ENCODE measurements at places on chromosomes 1 and 21.
A peak's percentile ranks its signal among the peaks of the same experiment; 100 is the strongest.

GRCh38 chr21:32372755-32373154, 20.1 kb downstream of the URB1 start:
- DNase-seq: no peak

DNA sequence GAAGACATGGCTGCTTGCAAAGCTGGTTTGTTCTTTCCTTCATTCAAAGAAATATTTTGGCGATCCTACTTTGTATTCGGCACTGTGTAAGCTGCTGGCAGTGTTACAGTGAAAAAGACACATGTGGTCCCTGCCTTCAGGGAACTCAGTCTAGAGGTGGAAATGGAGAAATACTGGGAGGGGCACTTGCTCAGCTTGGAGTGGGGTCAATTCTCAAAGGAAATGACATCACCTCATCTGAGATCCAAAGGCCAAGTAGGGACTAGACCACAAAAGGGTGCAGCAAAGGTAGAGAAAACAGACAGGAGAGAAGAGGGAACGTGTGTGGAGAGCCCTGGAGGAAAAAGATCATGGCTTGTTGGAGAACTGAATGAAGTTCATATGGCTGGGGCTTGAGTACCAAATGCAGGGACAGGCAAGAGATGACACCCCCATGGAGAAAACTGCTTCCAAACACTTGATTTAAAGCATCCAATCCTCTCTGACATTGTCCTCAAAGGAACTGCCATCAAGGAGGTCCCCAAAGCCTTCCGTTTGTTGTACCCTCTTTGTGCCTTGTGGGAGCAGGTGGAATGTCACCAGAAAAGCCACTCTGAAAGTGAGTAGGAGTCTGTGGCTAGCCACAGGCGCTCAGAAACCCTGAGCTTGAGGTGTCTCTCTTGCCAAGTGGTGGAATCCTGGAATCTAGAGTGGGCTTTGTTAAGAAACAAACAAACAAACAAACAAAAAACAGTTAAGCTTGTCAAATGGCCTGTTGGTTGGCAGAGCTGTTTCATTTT, 48.3 kb upstream of the TDRD10 start:
- no peak for DNase-seq

DNA sequence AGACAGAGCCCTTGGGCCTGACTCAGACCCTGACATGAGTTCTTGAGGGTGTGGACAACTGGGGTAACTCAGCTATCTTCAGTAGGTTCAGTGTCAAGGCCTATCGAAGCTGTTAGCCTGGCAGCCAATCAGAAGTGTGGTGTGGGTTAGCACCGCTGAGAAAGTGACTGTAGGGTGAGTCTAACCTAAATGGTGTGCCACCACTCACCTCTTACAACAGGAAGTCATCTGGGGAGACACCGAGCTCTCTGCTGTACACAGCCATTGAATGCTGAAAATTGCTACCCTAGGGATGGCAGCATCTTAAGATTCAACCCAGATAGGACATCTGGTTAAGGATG, 44.6 kb downstream of the RASSF5 start:
- DNase-seq: no peak

DNA sequence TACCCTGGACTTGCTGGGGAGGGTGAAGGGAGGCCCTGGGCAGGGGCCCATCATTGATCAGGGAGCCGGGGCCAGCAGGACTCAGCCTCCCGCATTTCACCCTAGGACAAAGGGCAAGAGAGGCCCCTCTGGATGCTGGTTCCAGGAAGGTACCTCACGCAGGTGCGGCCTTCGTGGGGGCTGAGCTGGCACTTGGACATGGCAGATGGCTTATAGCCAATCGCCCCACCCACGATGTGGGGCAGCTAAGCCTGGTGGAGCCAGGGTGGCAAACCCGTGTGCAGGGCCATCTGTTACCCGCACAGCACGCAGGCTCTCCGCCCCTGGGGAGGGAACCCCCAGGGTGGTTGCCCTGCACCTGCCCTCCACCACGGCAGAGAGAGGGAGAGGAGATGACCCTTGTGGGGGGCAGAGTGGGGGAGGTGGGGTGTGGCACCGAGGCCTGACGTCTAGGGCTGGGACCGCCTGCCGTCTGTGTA, 2.5 kb downstream of the TFF3 start:
- peak; percentile 76 for DNase-seq

DNA sequence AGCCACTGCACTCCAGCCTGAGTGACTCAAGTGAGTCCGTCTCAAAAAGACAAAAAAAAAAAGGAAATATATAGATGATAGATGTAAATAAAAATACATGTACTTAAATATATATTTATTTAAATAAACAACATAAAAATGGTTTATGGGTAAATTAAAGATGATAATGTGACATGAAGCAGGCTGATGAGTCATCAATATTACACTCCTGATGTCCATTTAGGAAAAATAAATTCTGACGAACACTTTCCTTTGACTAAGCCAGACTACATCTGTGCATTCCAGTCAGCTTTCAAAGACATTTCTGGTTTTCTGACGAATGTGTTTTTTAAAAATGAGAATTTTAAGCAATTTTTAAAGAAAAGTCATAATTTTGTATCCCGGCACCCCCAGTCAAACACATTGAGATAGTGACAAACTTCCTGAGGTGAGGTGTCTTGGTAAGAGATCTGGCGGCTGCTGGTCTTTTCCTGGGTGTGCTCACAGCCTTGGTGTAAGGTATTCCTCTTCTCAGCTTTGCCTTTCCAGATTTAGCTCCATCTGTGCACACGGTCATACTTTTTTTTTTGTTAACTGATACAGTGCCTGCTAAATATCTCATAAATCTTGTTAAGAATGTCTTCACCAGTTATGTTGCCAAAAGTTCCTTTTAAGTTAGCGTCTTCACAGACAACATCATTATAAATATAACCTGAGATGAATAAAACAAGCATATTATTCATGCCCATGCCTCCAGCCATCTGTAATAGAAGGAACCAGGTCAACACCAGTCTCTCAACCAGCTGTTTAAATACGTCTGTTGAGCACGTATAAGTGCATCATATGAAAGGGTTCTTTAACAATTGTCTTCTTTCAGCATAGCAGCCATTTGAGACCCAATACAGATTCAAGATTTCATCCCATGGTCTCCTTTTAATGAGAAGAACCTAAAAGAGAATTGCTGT, 214.5 kb upstream of the PLD5 start:
- DNase-seq: no peak

DNA sequence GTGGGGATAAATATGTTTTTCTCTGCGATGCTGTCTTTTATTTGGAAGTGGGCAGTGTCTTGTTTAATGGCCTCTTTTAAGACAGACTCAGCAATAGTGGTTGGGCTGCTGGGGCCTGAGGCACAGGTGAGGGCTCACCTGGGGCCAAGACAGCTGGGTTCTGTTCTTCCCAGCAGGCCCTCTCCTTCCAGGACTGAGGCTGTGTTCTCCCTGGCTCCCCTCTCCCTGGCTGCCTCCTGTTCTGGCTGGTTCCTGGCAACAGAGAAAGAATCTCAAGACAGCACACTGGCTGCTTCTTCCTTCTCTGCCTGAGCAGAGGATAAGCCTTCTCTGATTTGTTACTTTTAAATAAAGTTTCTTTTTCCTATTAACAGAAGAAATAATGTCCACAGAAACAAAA, 7.4 kb upstream of the GRHL3 start:
- no peak for DNase-seq

DNA sequence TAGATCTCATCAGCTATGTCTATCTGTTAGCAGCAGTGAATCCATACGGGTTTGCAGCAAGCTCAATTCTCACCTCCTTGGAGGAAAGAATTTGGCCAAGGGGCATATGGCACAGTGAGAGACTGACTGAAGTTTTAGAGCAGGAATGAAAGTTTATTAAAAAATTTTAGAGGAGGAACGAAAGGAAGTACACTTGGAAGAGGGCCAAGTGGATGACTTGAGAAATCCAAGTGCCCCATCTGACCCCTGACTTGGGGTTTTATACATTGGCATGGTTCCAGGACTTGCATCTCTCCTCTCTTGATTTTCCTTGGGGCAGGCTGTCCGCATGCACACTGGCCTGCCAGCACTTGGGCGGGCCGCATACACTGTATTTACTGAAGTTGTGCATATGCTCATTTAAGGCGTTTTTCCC, 9.2 kb upstream of the OSBPL9 start:
- DNase-seq: no peak

DNA sequence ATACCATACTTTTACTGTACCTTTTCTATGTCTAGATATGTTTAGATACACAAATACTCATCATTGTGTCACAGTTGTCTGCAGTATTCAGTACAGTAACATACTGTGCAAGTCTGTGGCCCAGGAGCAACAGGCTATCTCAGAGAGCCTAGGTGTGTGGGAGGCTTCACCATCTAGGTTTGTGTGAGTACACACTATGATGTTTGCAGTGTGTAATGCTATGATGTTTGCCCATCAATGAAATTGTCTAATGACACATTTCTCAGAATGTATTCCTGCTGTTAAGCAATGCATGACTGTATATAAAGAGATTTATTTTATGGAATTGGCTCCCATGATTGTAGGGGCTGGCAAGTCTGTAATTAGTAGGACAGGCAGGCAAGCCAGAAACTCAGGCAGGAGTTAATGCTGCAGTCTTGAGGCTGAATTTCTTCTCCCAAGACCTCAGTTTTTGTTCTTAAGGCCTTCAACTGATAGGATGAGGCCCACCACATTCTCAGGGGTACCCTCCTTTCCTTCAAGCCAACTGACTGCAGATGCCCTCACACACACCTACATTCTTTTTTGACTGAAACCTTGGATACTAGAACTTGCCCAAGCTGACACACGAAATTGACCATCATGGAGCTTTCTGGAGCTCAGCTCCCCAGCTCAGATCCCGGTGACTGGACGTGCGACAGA, 7.7 kb upstream of the AGTRAP start:
- DNase-seq: no peak

GRCh38 chr1:180917306-180918065, 4.8 kb downstream of the KIAA1614 start:
- no peak for DNase-seq

- peak; percentile 10 for DNase-seq
Measured at GRCh38 chr21:29318354-29318753, 19.6 kb downstream of the BACH1 start.

DNA sequence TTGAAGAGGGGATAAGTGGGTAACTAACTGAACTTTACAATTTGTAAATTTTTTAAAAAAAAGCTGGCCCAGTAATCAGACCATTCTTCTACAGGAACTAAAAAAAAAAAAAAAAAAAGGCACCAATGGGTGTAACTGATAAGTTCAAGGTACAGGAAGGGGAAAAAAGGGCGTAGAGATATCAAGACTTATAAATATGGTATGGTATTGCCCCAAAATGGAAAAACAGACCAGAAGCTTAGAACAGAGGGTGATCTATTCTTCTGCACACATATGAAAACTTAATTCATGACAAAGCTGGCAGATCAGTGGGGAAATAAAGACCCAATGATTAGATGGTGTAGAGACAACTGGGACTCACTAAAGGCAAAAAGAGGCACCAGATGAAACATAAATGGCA, 58.9 kb downstream of the LHX4 start:
- DNase-seq: no peak

GRCh38 chr1:221933814-221934213, 191.9 kb upstream of the DUSP10 start:
- no peak for DNase-seq

- peak; percentile 93 for DNase-seq
Measured at GRCh38 chr21:42063191-42063570, 7.9 kb upstream of the UMODL1 start.

GRCh38 chr1:178751046-178751445, 26.0 kb downstream of the RALGPS2 start:
- DNase-seq: no peak

- DNase-seq: no peak
Measured at GRCh38 chr1:211132721-211133392, 1.1 kb downstream of the KCNH1 start.

DNA sequence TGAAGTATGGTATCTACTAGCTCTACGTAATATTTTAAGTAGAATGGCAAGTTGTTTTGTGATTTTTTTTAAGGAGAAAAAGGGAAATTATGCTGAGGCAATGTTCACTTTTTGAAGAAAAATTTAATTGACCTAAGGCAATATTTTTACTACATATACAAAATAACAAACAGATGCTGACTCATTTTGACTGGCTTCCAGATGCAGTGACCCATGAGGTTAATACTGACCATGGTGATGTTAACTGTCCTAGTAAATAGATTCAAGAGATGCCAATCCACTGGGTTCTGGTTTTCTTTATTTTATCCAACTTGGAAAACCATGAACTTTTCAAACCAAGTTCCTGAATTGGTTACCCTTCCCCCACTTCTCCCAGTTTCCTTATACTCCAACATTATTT, 154.9 kb downstream of the CRB1 start:
- no peak for DNase-seq

DNA sequence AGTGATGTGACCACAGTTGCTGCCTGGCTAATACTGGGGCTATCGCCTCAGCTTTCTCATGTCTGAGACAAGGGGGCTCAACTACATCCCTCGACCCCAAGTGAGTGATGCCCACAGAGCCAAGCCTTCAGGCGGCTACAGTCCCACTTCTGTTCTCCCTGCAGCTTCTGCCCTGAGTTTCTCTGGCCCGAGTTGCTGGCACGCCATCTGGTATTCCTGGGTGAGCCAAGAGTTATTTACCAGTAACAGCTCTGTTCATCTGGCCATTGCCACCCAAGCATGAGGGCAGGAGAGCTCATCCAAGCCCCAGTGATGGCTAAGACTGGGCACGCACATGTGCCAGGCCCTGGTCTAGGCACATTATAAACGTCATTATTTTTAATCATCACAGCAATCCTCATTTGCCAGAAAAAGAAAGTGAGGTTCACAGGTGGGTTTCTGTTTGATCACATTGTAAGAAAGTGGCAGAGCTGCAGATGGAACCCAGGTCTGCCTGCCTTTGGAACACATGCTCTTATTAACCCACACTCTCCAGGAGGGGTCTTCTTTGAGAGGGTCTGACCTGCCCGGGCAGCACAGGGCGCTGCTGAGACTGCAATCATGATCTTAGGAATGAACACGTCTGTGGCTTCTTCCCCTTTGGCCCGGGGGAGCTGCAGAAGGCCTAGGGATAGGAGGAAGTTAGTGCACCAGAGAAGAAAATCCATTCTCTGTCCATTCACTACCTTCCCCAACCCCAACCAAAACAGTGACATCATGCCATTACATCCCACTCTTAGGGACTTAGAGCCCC, 27.5 kb downstream of the KCND3 start:
- DNase-seq: no peak

GRCh38 chr1:174274452-174274851, 115.1 kb downstream of the RABGAP1L start:
- DNase-seq: no peak

- DNase-seq: no peak
Measured at GRCh38 chr1:33030575-33030974, 6.1 kb downstream of the AK2 start.

Data from NCI-H345 (cell line).